ENCODE measurements at places on chromosomes 3 and 15.

DNA sequence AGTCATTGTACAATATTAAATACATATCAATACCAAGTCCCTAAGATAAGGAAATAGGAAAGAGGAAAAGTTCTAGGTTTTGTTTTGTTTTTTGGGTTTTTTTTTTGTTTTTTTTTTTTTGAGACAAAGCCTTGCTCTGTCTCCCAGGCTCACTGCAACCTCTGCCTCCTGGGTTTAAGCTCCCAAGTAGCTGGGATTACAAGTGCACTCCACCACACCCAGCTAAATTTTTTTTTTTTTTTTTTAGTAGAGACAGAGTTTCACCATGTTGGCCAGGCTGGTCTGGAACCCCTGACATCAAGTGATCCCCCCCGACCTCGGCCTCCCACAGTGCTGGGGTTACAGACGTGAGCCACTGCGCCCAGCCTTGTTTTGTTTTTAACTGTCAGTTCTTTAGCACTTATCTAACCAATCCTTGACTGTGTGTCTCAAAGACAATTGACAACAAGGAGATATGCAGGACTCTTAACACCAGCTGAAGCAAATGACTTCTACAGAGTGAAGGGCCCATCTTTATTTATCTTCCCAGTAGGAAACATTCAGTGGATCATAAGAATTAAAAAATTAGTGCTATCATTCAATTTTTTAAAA lies 100.0 kb upstream of the RAP2B start:
- no peak for DNase-seq

DNA sequence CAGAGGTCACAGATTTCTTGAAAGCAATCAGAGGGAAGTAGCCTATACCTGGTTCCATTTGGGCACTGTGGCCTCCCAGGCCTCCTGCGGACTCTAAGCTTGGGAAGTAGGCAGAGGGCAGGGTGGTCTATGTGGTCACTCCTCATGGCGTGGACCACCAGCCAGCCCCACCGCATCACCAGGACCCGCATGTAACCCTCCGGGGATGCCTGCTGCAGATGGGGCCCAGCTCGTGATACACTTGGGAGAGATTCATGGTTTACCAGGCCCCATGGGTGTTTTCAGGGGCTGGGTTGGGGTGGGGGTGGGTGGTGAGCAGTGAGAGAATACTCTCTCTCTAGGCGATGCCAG lies 123.7 kb downstream of the ASB7 start:
- DNase-seq = no peak

- no peak for DNase-seq
Measured at GRCh38 chr15:48315041-48315440, 16.2 kb upstream of the DUT start.

- DNase-seq = no peak
Measured at GRCh38 chr3:75218577-75218976, 445.6 kb upstream of the FRG2C start.

DNA sequence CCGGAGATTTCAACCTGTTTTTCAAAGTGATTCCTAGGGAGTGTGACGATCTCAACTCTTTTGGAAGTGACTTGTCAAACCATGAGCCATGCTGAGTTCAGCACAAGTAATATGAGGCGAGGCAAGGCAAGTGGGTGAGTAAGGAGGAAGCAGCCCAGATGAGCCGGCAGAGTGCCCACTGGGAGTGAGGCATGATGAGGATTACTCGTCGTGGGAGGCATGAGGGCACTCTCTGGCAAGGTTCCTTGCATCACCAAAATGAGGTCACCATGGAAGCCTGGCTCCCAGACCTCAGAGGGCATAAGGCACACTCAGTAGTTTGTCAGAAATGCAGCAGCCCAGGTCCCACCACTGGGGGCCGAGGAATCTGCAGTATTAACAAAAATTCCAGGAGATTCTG lies 636.1 kb downstream of the MAGI1 start:
- DNase-seq = no peak

DNA sequence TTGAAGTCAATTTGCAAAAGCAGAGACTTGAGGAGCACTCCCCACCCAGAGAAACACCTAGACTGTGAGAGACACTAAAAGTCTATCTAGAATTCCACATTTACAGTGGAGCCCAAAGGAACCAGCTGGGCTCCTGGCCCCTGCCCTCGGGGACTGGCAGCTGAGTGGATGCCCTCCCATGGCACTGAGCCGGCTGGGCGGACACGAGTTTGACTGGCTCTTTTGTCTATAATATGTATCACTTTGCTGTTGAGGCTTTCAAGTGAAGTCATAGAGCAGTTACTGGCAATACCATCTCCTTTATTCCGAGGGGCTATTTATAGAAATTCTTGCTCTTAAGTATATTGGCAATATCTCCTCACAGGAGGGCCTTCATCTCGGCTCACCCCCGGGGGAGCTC lies 65.8 kb upstream of the TNFAIP8L3 start:
- DNase-seq = no peak

DNA sequence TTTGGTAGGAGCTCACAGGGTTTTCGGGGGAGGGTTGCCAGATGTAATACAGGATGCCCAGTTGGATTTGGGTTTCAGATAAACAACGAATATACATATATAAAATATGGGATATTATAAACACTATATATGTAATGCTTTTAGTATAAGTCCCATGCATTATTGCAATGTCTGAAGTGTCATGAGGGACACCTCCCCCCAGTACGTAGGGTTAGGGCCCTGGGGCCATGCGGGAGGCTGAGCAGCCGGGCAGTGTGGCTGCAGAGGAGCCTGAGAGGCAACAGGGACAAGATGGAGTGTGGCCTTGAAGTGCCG lies 148.9 kb downstream of the SMAD6 start:
- DNase-seq = no peak

GRCh38 chr3:138097192-138098172 lies 17.9 kb downstream of the DZIP1L start:
- DNase-seq = peak; percentile 35

DNA sequence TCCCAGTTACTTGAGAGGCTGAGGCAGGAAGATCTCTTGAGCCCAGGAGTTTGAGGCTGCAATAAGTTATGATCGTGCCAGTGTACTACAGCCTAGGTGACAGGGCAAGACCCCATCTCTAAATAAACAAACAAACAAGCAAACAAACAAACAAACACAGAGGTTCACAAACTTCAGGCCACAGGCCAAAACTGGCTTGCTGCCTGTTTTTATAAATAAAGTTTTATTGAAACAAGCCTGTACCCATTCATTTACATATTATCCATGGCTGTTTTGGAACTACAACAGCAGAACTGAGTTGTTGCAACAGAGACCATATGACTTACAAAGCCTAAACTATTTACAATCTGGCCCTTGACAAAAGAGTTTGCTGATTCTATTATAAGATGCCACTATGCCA lies 6.5 kb downstream of the DYNC1LI1 start:
- DNase-seq = no peak

GRCh38 chr3:52077925-52078324 lies 21.6 kb upstream of the DUSP7 start:
- no peak for DNase-seq

DNA sequence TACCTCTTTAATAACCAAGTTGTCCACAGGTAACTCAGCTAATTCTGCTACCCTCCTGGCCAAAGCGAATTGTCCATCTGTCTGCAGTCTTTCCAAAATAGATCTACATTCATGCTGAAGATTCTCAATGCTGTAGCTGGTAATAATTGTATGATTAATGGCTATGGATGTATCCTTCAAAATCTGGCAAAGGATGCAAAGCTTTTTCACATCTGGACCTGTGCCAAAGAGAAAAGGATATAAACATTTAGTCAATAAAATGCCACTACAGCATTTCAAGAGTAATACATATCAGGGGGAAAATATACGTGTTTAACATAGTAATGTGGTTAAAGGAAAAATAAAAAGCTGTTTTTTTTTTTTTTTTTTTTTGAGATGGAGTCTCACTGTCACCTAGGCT lies 48.7 kb downstream of the EIF3J start:
- no peak for DNase-seq

DNA sequence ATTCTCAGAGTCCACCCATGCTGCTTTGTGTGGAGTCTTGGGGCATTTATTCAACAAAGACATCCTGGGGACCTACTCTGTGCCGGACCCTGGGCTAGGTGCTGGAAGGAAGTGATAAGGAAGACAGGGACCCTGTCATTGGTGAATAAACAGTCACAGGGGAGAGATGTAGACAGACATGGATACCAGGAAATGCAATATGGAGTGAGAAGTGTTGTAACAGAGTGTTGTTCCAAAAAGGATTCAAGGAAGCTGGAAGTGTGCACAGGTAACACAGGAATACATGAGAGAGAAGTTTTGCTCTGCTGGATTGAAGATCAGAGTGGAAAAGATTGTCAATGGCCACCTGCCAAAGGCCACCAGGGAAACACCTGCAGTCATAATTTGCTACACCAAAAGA lies 89.0 kb downstream of the PDCD6IP start:
- no peak for DNase-seq

- no peak for DNase-seq
Measured at GRCh38 chr3:155743606-155744005, 1.3 kb downstream of the PLCH1 start.

GRCh38 chr3:195173657-195174056 lies 97.3 kb downstream of the XXYLT1 start:
- DNase-seq = no peak

Data from glutamatergic neuron (in vitro differentiated cells).